A172 (cell line): ENCODE measurements at places on chromosomes 6 and 20.

DNA sequence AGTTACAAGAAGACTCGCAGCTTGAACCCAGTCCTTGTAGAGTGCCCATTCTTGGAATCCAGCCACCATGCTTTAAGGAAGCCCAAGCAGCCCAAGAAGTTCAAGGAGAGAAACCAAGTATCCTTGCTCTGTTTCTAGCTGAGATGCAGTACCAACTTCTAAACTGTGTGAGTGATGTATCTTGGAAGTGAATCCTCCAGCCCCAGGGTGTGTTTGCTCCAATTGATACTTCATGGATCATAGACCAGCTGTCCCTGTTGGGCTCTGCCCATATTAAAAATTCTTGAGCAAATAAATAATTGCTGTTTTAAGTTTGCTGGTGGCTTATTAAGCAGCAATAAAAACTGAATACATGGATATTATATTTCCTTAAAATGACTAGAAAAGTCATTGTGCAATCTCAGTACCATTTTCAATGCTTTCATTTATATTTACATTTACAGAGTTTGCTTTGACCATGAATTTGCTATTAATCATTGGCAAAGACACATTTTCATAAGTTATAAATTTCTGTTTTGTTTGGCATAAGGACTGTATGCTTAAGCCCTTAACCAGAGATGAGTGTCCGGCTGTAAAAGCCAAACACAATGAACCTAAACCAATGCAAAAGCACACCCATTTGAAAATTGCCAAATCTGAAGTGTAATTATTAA lies 9.2 kb downstream of the SPTLC3 start:
- DNase-seq, result no peak

DNA sequence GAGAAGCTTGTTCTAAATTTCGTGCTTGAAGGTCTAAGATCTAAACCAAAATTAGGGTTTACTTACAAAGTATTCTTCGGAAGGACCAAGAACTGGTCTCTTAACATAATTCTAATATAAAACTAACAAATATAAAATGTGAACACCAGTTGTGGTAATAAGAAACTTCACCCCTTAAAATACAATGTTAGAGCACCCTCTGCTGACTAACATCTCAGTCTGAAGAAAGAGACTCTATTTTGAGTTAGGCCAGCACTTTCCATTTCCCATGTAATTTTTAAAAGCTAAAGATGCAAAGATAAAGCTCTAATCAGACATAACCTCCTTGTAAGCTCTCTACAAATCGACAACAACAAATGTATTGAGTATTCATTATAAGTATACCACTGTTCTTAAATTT lies 24.6 kb downstream of the ATG5 start:
- DNase-seq, result peak; percentile 25

- DNase-seq, result no peak
Observed at GRCh38 chr6:33981861-33982260, 164.0 kb downstream of the GRM4 start.

DNA sequence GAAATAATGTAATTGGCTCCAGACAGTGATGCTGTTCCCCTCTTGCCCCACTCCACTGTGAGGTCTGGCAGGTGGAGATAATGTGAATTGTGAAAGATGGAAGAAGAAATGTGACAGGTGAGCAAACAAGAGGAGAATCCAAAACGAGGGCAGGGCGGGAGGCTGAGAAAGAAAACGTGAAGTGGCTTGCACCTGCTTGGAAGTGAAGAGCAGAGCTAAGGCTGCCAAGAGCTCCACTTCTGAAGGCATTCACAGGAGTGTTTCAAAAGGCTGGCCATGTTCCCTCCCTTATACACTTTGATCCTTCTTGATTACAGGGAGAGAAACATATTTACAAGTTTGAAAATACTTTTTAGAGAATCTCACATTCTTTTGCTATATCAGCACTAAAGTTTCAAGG lies 359.4 kb downstream of the EPHA7 start:
- DNase-seq, result no peak

GRCh38 chr20:50191544-50192363 lies 1.1 kb downstream of the CEBPB start:
- peak; percentile 44 for DNase-seq

GRCh38 chr6:76382201-76382600 lies 309.7 kb upstream of the IMPG1 start:
- no peak for DNase-seq

DNA sequence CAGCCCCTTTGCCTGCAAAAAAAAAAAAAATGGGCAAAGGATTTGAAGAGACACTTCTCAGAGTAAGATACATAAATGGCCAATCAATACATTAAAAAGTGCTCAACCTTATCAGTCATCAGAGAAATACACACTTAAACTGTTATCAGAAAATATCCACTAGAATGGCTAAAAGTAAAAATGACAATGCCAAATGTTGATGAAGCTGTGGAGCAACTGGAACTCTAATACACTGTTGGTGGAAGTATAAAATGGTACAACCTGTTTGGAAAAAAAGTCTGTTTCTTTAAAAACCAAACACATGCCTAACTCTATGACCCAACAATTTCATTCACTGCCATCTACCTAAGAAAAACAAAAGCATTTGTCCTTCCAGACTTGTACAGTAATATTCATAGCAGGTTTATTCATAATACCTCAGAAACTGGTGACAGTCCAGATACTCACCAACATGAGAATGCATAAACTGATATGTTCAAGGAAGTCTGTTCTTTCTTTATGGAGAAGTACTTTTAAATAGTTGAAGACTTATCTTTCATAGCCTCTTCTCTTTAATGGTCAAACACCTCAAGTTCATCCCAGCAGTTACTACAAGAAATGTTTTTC lies 378.4 kb upstream of the RUNX2 start:
- no peak for DNase-seq
